AML-193 (cell line): ENCODE measurements at places on chromosomes 5 and 9.
A peak's percentile ranks its signal among the peaks of the same experiment; 100 is the strongest.

GRCh38 chr9:37156781-37157356, 36.5 kb downstream of the ZCCHC7 start:
- no peak for DNase-seq

DNA sequence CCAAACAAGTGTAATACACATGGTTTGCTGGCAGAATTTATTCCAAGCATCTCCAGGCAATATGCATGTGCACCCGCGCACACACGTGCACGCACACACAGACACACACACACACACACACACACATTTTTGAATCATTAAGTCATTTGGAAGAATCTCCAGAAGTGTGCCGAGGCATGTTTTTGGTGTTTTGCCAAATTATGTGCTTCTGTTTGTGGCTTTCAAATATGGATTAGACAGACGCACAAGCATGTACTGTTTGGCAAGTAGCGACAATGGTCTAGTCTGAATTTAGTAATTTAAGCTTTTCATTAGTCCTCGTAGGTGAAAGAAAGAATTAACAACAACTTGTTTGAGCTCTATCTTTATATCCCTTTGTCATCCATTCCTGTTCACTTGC, 36.7 kb downstream of the NFIB start:
- DNase-seq: no peak

GRCh38 chr5:74205767-74206578, 434.6 kb downstream of the ENC1 start:
- no peak for DNase-seq

GRCh38 chr5:92559781-92560180, 1021.2 kb downstream of the NR2F1-AS1 start:
- DNase-seq: no peak

DNA sequence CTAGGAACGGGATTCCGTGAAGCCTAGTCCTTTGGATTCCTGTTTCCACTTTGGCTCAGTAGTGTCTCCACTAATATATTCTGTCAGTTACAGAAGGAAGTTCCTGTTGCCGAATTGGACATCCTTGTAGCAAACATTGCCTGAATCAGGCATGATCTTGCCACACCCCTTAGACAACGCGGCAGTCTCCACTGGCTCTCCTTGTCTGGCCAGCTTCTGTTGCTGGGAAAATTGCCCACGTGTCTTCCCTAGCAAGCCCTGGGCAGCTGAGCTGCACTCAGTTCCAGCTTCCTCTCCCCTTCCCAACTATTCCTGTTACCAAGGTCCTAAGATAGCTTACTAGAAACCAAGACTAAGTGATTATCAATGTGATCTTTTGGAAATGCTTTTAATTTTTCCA, 316.6 kb upstream of the RIOK2 start:
- DNase-seq: no peak

GRCh38 chr5:157033071-157033583, 25.8 kb downstream of the HAVCR1 start:
- DNase-seq: no peak

DNA sequence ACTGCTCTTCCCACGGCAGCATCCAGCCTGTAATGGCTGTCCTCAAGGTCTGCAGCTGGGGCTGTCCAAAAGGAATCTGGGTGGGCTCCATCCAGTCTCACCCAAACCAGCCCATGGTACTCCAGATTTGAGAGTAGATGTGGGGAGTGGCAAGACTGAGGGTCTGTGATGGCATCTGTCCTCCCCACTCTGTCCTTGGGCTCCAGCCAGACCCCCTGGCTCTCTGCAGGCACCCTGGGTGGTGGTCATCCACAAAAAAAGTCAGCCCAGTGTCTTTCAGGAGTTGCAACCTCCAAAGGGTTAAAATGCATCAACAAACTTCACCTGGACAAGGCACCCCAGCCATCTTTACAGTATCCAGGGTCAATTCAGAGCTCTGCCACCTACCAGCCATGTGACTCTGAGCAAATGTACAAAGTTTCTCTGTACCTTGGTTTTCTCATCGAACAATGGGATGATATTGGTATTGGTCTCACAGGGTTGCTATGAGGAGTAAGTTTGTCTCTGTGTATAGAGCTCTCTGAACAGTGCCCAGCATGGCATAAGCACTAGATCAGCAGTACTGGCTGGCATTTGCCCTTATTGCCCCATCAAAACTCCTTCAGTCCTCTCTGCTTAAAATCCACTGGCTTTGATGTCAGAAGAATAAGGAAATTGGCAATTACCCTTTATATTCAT, 7.3 kb upstream of the S1PR3 start:
- DNase-seq: no peak

GRCh38 chr9:2664174-2665065, 42.8 kb downstream of the VLDLR start:
- no peak for DNase-seq

DNA sequence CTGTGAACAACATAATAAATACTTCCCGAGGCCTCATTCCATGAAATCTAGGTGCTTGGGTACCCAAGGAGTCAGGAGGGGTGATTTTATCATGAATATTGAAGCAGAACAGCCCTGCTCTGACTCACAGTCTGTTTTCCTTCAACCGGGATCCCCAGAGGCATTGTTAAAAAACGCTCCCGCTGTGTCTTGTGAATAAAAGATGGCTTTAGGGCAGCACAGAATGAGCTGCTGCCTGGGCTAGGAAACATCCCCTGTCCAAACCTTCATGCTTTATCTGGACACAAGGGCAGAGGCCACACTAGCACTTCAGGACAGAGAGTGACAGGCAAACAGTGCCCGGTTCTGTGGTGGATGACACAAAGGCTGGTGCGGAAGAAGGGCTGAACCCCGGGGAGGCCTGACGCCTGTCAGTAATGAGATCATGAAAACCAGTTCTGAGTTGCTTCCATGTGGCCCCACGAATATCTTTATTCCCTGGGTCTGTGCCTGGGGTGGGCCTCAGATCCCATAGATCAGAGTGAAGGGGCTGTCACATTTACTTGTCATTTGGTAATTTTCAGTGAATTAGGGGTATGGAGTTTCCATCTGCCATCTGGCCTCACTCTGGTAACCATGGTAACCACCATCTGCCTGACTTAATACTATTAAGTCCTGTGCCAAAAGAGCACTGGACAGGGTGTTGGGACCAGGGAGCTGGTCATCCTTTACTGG, 2.6 kb downstream of the IGFBPL1 start:
- no peak for DNase-seq

DNA sequence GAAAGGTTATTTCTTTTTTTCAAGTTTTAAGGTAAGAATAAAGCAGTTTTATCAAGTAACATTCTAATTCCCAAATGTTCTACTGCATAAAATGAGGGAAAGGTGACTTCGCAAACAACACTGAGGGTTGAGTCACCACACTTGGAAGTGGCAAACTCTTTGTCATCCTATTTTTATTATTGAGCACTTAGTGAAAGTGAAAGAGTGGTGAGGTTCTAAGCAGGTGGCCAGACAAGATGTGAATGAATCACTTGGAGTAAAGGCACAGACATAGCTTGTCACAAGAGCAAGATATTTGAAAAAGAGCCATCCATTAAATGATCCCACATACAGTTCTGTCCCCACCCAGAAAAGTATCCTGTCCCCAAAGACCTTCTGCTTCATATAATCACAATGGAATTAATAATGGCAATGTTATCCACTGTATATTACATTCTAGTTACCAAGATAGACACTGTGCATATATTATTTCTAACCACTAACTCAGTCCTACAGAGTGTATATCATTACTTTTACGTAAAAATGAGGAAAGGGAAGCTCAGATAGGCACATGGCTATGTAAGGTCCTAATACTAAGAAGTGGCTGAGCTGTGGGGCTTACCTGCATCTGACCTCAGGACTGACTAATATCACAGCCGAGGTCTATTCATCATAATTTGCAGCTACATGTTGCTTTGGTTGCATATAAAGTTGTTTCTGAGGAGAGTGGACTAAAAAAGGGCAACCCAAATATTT, 730.4 kb upstream of the MEF2C start:
- DNase-seq: no peak

DNA sequence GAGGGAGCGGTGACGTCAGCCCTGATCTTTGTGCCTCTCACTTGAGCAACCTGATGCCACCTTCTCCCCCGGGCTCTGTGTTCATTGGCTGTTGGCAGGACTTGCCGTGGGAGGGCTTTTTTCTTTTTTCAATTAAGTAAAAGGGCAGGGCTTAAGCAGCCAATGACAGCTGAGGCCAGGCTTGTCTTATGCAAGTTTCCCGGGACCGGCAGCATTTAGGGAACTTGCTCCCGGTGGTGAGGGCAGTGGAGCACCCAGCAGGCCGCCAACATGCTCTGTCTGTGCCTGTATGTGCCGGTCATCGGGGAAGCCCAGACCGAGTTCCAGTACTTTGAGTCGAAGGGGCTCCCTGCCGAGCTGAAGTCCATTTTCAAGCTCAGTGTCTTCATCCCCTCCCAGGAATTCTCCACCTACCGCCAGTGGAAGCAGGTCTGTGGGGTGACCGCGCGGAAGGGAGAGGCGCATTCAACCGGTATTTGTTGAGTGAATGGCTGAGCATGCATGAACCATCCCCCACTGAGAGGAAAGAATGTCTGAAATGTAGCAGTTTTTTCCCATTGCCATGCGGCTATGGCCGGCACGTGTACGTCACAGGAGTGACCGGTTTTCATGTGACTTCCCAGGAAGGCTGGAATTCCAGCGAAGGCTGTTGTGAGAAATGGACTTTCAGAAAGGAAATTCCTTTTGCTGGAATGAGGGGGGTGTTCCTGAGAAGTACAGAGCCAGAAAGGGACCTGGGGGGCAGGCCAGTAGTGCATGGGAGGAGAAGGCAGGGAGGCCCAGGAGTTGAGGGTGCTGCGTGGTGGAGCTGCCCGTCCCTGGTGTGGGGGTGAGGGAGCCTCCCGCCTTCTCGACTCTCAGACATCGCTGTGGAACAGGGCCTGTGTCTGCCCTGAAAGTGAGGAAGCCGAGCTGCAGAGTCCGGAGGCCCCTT, 29.0 kb downstream of the PTGES2 start:
- no peak for DNase-seq

DNA sequence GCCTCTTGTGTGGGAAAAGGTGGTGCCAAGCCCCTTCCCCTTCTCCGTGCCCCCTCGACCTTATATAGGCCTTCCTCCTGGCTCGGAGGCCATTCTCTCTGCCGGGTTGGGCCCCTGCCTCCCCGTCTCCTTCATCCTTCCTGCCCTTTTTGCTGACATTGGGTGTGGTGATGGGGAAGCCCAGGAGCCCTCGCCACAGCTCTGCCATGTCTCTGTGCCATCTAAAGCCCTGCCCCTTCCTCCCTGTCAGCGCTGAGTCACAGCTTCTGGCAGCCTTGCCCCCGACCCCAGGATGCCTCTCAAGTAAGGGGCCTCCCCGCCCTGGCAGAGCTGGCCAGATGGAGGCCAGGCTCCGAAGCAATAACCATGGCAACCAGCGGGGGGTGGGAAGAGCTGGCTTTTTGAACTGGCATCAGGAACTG, 30.4 kb downstream of the JADE2 start:
- DNase-seq: peak; percentile 4

DNA sequence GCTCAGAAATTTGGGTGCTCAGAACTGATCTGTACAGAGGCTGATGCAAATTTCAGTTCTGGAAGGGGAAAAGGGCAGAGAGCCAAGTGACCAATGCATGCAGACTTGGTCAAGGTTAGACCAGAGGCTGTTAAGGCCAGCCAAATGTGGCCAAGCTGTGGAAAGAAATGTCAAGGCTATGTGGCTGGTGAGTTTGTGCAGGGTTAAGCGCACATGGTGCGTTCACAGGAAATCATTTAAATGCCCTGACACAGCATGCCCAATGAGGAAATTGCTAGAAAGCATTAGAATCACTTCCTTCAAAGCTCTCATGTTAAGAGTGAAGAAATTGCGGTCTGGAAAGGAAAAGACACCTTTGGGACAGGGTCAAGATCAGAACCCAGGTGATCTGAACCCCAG, 58.0 kb downstream of the PTPN3 start:
- DNase-seq: no peak

GRCh38 chr5:57805732-57806131, 323.1 kb upstream of the ACTBL2 start:
- DNase-seq: no peak

- DNase-seq: no peak
Measured at GRCh38 chr9:2173170-2173569, 158.0 kb downstream of the SMARCA2 start.

GRCh38 chr5:67290655-67291054, 94.1 kb upstream of the CD180 start:
- DNase-seq: no peak

DNA sequence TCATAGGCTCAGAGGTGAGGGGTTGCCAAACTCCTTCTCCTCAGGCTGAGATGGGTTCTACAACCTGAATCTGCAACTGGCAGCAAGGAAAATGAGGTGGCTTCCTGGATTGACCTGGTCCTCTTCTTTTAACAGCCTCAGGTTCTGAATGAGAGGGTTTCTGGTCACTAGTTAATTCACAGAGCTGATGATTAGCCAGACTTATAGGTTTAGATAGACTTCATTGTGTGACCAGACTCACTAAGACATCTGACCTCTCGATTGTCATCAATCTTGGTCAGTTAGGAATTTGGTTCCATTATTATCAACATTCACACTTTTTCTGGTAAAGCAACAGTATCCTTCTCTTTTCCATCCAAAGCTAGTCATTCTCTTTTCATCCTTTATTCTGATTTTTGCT, 257.9 kb downstream of the PAPPA start:
- no peak for DNase-seq

GRCh38 chr5:75654693-75655295, 43.5 kb downstream of the ANKDD1B start:
- DNase-seq: no peak

GRCh38 chr5:138725153-138725817, 27.9 kb upstream of the CTNNA1 start:
- DNase-seq: no peak

DNA sequence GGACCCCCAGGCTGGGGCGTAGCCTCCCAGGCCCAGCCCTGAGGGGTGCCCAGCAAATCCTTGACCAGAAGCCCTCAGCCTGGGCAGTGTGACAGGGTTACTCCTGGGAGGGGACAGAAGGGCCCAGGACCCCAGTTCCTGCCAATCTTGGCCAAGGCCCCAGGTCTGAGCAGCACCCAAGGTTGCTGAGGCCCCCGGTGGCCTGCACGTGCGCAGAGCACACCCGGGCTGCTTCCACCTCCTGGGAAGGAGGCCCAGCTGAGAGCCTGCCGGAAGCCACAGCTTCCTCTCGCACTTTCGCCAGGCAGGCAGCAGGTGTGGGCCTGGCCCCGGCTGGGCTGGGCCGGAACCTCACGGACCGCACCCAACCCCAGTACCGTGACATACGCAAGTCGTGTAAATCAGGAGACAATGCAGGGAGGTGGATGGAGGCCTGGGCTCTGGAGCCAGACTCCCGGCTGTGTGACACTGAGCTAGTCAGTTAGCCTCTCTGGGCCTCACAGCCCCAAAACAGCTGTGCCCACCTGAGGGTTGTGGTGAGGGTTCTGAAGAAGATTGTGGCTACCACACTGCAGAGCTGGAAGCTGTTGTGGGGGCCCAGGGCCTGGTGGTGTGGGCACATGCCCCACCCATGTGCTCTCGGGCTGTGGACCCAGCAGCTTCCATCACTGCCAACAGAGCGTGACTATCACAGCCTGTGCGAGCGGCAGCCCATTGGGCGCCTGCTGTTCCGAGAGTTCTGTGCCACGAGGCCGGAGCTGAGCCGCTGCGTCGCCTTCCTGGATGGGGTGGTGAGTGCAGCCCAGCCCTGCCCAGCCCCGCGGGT, 5.1 kb downstream of the GRK6 start:
- no peak for DNase-seq

- no peak for DNase-seq
Measured at GRCh38 chr5:151068433-151069197, 12.2 kb downstream of the TNIP1 start.
